SJSA1 (cell line): ENCODE measurements at places on chromosomes 1 and 21. TPM values are rescaled to one million over a fixed set of nuclear protein-coding genes. Genes with fewer than 3 reads are reported as not detected.

GRCh38 chr1:178643831-178644230 lies 81.2 kb upstream of the RALGPS2 start:
- DNase-seq, result no peak

GRCh38 chr21:26297851-26298250 lies 127.3 kb upstream of the APP start:
- no peak for DNase-seq

GRCh38 chr1:243313635-243314536 lies 58.0 kb downstream of the SDCCAG8 start:
- DNase-seq, result no peak

DNA sequence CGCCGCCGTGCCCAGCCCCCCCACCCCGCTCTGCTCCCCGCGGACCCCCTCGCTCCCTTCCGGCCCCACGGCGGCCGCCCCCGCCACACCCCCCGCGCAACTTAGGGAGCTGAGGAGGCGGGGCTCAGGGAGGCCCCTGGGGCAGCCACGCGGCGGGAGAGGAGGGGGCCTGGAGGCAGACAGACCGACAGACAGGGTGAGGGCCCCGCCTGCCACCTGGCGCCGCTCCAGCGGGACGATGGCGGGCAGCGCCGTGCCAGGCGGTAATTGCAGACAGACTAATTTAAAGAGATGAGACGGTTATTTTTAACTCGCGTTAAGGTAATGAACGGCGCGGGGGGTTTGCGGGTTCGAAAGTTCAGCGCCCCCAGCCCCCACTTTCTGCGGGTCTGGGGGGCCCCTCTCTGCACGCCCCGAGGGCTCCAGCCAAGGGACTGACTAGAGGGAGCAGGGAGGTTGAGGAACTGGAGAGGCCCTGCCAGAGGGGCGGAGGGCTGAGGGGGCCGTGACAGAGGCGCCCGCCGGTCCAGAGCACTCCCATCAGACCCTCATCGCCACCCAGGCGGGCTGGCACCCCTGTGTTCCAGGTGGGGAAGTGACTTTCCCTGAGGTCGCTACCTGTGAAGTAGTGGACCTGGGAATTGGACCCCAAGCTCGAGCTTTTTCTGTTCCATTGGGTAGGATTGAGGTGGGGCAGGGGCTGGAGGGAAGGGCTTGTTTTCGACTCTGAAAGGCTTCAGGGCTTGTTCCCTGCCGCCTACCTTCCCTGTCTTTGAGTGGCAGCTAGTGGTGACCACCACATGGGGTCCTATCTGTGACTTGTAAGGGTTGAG lies 5.4 kb downstream of the FOXO6 start:
- no peak for DNase-seq

Gene GJA9
- total RNA-seq, result not detected in 2 replicates

DNA sequence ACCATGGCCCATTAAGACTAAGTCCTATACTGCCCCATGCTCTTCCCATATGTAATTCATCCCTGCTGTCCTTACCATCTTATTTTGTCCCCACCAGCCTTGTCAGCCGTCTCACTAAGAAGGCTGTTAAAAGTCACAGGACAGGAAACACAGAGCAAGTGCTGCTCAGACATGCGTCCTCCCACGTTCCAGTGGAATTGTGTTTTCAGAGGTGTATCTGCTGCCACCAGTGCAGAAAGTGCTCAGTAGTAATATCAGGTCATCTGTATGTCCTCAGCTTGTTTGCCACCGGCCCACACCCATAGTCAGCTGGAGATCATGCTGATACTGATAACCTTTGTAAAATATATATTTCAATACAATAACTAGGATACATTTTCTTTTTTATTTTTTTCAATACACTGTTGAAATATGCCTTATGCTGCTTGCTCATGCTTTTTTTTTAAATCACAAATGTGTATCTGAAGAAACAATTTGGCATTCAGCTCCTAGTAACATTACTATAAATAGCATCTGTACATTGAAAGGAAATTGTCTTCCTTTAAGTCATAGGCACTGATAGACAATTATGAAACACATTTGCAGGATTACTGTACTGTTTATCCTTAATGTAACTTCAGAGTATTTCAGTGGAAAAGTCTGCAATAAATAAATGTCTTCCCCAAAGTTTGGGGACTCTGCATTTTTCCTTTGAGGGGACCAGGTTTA lies 156.9 kb downstream of the EDEM3 start:
- no peak for DNase-seq

GRCh38 chr1:9129266-9130041 lies 552 bp upstream of the GPR157 start:
- peak; percentile 84 for DNase-seq

Gene MMEL1
- not detected in 2 replicates for total RNA-seq

GRCh38 chr1:79196211-79196610 lies 189.7 kb upstream of the ADGRL4 start:
- no peak for DNase-seq

DNA sequence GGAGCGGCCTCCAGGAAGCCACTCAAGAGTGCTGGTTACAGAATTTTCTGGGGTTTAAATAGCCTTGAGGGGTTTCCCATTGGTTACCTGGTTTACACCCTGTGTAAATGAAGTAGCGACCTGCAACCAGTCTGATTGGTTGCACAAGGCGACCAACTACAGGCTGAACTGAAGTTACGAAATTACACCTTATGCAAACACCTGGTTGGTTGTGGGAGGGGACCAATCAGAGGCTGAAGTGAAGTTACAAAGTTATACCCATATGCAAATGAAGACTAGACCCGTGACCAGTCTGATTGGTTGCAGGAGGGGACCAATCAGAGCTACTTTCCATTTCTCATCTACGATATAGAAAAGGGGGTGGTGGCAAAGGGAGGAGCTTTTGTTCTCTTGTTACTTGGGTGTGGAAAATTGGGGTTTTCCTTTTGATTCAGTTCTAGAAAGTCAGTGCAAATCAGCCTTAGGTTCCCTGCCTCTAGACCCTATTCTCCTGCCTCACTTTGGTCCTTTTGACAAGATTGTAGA lies 22.2 kb upstream of the C1orf174 start:
- no peak for DNase-seq

- no peak for DNase-seq
These were observed 3.7 kb downstream of the PCSK9 start for GRCh38 chr1:55043011-55043410.

DNA sequence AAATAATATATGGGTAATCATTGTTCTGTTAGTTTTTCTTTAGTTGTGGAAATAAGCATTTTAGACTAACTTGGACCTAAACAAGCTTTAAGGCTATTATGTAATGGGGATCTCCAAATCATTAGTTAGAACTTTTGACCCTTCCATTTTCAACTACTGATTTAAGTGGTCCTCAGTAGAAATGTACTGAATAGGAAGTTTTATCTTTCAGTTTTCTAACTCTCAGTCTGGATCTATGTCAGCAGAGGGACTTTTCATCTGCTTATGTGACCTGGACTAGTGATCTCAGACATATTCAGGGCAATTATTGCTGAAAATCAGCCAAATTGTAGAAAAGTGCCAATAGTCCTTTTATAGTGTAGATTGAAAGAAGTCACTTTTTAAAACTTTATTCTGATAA lies 56.0 kb downstream of the SASS6 start:
- no peak for DNase-seq

GRCh38 chr1:161019751-161020495 lies 1.0 kb downstream of the F11R start:
- no peak for DNase-seq

DNA sequence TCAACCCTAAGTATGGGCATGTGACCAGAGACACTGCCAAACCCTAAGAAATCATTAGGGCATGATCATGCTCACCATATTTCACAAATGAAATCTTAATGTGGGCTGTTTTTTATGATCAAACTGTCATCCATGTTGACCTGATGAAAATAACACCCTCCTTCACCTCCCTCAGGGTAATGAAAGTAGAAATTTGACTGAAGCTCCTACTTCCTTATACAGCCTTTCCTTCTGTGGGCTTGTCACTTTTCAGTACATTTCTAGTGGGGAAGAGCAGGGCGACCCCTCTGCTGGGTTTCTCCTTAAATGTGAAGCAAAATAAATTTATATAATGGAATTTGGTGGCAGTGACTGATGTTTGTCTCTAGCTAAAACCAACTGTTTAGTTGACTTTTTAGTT lies 25.9 kb downstream of the IVNS1ABP start:
- no peak for DNase-seq

Gene TCHH
- total RNA-seq, result 0.05 TPM in 1 of 2 replicates, not detected in the other

GRCh38 chr1:79819140-79819539 lies 812.6 kb upstream of the ADGRL4 start:
- DNase-seq, result no peak

GRCh38 chr1:91751275-91751674 lies 134.7 kb downstream of the TGFBR3 start:
- DNase-seq, result no peak

GRCh38 chr1:226308166-226308722 lies 720 bp downstream of the LIN9 start:
- no peak for DNase-seq

- no peak for DNase-seq
These were observed 4.6 kb downstream of the SNX27 start for GRCh38 chr1:151616505-151616849.

DNA sequence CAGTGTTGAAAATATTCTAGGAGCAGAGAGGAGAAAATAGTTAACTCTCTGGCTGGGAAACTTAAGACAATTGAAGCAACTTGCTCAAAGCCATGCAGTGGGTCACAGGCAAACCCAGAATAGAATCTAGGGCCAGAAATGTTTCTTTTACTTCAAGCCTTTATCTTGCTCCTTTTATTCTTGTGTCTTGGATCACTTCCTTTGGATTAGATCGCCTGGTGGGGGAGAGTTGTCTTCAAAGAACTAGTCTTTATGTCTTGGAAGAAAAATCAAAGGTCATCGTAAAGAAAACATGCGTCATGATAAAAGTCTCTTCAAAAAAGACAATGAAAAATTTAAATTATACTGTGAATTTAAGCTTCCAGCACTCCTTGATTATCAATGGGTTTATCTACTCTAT lies 493.6 kb upstream of the USP24 start:
- no peak for DNase-seq

- no peak for DNase-seq
These were observed 8.3 kb upstream of the GPR61 start for GRCh38 chr1:109531380-109531779.

DNA sequence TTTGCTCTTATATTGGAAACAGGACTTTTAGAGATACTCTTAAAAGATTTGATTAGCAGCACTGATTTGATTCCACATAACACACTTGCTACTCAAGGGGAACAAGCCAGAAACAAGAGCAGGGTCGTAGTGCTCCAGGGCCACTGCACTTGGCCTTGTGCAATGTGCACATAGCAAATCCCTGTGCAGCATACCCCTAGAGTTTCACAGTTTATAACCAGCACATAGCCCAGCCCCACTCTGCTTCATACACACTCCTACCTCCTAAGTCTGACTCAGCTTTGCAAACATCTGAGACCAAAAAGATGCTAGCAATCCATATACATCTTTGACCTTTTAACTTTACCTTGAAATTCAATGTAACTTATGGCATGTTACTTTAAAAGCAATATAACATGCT lies 157.6 kb downstream of the VAV3 start:
- no peak for DNase-seq

DNA sequence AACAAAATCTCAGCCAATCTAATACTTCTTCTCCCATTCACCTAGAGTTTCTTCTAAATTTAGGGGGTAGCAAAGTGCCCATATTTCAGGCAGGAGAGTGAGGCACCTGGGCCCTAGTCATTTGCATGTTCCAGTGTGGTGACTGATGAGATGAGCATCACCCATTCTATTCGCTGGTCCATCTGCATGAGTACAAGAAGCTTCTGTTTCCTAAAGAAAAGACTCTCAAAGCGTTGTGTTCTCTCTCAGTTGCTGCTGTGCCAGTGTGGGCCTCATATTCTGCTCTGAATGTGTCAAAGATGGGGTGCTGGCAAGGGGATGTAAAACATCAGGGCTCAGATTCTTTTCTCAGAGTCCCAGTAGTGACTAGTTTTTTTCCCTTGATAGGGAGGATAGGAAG lies 16.1 kb upstream of the DPYD start:
- DNase-seq, result no peak
